ENCODE measurements at places on chromosomes 7 and 10.
A peak's percentile ranks its signal among the peaks of the same experiment; 100 is the strongest.

DNA sequence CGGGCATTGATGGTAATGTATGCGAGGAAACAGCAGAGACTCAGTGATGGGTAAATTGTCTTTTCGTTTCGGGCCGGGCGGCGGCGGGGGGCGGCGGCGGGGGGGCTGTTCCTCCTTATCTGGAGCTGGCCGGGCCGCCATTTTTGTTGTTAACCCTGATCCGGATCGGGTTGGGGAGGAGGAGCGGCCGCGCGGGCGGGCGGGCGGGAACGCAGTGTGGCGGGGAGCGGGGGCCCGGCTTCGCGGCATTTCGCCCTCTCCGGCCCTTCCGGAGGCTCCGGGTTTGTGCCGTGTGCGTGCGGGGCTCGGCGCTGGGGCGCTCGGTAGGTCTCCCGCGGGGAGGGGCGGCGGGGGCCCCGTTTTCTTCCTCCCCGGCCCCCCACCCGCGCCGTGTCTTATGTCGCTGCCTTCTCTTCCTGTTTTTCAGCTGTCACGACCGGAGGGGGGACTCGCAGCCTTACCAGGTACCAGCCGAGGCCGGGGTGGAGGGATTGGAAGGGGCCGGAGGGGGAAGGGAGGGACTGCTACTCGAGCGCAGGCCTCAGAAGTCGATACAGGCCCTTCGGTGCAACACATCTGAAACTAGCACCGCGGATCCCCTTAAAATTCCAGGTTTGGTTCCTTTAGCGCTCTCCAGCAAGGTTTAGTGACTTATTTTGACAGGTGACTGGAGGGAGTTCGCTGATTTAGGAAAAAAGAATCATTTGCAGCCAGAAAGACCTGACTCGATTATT lies 820 bp downstream of the WAC start:
- peak; percentile 72 for DNase-seq

DNA sequence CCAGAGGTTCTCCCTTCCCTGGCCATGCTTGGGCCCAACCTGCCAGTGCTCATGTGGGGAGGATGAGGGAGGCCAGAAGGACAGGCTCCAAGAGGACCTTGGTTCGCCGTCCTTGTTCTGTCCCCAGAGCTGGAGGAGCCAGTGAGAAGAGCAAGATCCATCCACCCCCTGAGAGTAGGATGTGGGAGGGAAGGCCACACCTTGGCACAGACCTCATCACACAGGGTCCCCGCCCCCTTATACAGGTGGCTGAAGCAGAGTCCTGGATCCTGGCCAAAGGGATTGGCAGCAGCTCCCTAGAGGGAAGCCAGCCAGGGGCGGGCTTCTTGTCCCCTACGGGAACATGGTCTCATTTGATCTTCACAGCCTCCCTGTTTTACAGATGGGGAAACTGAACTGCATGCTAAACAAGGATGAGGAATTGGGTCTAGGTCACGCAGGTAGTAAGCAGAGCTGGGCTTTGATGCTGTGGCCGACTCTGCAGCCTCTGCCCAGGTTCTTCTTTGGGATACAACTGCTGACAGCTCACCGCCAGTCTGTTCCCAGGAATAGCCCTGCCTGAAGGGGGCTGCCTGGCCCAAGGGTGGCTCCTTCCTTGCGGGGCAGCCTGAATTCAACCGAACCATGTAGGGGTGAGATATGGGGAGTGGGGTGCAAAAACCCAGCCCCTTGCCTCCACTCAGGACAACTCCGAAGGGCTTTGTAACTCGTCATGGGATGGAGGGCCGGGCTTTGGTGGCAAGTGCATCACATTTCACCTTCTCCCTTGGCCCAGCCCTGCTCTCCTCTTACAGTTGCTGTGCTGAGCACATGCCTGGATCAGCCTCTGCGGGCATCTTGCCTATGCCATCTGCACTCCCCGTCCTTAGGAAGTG lies 62.2 kb upstream of the KDM7A start:
- peak; percentile 19 for DNase-seq

DNA sequence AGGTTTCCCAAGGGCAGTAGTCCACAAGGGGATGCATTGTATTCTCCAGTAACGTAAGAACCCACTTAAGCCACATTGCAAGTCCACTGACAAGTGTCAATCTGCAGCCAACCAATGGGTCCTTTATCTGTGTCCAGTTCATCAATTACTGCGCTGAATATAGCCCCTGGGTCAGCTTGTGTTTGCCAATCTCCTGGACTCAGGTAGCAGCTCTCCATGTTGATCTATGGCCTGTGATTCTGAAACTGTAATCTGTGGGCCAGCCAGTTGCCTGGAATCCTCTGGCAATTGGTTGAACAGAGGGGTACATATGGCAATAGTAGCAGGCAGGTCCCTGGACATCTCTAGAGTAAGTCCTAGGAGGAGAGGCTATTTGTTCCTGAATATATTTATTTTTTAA lies 8.8 kb upstream of the TMEM248 start:
- DNase-seq: no peak

- no peak for DNase-seq
Measured at GRCh38 chr7:47757921-47758411, 176.1 kb upstream of the TNS3 start.

DNA sequence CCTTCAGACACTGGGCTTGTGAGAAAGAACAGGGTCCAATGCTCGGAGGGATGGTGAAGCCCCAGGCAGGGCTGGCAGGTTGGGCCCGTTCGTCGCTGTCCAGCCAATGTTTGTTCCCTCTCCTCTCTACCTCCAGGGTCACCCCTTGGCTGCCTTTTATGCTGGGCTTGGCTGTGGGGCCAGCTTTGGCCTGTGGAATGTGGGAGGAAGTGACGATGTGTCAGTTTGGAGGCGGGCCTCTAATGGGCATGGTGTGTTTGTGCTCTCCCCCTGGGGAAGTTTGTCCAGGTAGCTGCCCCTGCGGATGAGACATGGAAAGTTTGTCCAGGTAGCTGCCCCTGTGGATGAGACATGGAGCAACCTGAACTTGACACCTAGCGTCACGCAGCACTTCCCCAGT lies 236.7 kb downstream of the GLRX3 start:
- DNase-seq: no peak

DNA sequence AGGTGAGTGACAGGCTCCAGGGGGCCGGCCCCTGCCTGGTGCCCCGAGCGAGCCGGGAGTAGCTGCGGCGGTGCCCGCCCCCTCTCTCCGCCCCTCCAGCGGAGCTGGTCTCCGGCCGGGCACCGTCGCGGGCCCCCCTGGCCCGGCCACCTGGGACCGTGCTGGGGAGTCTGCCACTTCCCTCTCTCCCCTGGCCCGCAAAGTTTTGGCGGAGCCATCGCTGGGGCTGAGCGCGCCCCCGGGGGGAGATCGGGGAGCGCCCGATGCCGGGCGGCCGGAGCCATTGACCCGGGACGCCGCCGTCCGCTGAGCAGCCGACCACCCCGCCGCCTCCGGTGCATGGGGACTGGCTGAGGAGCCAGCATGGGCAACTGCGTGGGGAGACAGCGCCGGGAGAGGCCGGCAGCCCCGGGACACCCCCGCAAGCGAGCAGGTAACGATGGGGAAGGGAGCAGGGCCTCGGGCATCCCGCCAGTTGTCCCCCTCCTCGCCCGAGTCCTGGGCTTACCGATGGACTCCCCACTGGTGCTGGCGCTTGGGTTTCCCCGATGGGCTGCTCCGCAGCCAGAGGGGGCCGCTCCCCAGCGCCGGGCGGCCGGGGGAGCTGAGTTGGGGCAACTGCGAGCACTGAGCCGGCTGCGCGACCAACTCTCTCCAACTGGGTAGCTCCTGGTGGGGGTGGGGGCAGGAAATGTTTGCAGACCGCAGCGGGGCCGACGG lies at the start of gene UBTD1:
Gene UBTD1 (plus strand): TSS at position 84 of the 720 bp plus-strand sequence. CDS start 280 bp downstream, at position 364.
- peak; percentile 28 for DNase-seq

- no peak for DNase-seq
Measured at GRCh38 chr7:46738165-46738564, 817.1 kb upstream of the IGFBP3 start.

GRCh38 chr10:59896191-59896590 lies 10.2 kb downstream of the CCDC6 start:
- peak; percentile 53 for DNase-seq

GRCh38 chr10:113589201-113589770 lies 36.4 kb downstream of the HABP2 start:
- no peak for DNase-seq

GRCh38 chr7:140051820-140052219 lies 10.9 kb downstream of the PARP12 start:
- DNase-seq: no peak

DNA sequence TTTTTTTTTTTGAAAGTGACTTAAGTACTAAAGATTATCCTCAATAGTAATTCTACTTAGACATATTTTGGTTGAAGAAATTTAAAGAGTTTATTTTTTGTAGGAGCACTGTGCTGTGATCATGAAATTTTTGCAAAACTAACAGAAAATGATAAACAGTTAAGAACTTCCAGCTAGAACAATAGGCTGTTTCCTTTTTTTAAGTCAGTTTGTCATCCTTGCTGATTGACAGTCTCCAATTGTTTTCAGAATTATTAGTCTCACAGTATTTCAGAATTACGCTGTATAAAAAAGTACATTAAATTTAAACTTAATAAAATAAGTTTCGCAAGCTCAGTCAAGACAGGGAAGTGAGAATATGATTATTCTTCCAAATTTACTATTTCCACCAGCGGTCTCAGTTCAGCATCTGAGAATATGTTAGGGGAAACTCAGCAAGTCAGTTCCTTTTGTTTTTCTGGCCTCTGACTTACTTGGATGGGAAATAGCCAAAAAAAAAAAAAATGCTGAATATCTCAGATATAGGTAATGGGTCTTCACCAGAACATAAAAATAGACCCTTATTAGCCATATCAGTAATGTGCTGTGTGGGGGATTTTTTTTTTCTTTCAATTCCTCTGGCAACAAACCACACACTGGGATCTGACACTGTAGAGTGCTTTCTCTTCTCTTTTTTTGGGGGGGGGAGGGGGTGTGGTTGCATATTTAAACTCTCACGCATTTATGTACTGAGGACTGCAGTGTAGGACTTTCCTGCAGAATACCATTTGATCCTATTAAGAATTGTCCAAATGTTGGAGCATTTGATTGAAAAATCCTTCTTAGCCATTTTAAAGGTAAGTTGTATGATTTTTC lies at the start of gene CD36:
Gene CD36 (plus strand): TSS at position 732 of the 855 bp plus-strand sequence. CDS start 8,099 bp downstream, outside the sequence.
- no peak for DNase-seq

GRCh38 chr7:141785706-141786552 lies 4.1 kb upstream of the TAS2R5 start:
- DNase-seq: peak; percentile 18

GRCh38 chr10:132248455-132249225 lies 59.1 kb downstream of the STK32C start:
- DNase-seq: peak; percentile 71

DNA sequence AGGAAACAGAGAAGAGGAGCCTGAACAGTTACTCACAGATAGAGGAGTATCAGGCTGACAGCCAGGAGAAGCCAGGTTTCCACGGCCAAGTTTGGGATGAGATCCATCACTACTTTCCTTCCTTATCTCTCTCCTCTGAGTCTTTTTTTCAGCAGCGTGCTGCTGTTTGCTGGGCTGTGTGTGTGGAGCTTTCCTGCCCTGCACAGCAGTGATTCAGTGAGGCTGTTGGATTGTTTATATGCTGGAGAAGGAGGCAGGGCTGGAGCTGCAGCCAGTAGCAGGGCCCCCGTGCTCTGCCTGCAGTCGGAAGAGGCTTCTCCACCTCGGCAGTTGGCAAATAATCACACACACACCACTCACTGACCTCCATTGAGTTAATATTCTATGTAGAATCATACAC lies at the start of gene CYP3A7:
Gene CYP3A7 (minus strand): TSS at position 210 of the 400 bp plus-strand sequence. CDS start 103 bp downstream, at position 107.
- no peak for DNase-seq

- DNase-seq: peak; percentile 92
Measured at GRCh38 chr10:103350517-103351260, at the start of gene PCGF6. Gene PCGF6, minus strand, starts transcription at chr10:103351140. Its CDS starts 74 bp downstream, at chr10:103351066.

- DNase-seq: no peak
Measured at GRCh38 chr7:112192236-112193154, 13.7 kb downstream of the DOCK4 start.

- peak; percentile 52 for DNase-seq
Measured at GRCh38 chr10:125035588-125036295, 93.8 kb downstream of the ZRANB1 start.

- DNase-seq: no peak
Measured at GRCh38 chr7:98629001-98629431, 11.9 kb downstream of the NPTX2 start.

- DNase-seq: no peak
Measured at GRCh38 chr10:95273393-95274312, 17.1 kb downstream of the PDLIM1 start.

- DNase-seq: no peak
Measured at GRCh38 chr7:142876236-142876960, 9.1 kb downstream of the TRPV6 start.

GRCh38 chr10:43338117-43338516 lies 33.3 kb upstream of the FXYD4 start:
- DNase-seq: no peak

DNA sequence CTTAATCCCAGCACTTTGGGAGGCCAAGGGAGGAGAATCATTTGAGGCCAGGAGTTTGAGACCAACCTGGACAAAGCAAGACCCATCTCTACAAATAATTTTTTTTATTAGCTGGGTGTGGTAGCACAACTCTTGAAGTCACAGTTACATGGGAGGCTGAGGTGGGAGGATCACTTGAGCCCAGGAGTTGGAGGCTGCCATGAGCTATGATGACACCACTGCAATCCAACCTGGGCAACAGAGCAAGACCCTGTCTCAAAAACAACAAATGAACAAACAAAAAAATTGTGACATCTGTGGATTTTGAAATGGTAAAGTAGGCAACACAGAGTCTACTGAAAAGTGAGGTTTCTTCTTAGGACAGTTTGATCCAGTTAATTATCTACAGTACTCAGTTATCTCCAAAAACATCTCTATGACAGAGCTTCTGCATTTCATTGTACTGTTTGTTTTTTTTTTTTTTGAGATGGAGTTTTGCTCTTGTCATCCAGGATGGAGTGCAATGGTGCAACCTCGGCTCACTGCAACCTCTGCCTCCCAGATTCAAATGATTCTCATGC lies 3.3 kb upstream of the ANKRD61 start:
- DNase-seq: no peak

DNA sequence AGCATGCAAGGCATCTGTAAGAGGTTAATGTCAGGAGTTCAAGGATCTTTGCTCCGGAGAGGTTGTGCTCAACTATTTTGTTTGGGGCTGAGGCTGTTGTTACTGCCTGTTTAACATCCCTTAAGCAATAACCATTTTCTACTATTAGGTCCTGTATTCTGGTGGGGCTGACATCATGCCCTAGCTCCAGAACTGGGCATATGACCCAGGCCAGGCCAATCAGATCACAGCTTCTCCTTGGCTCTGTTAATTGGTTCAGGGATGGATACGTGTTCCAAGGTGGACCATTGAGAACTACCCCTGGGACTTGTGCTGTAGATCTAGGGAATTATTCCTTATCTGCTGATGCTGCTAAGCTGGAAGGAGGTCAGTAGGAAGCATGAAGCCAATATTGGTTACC lies 67.0 kb downstream of the SYPL1 start:
- no peak for DNase-seq

- DNase-seq: peak; percentile 80
Measured at GRCh38 chr10:122113161-122113944, 124.4 kb downstream of the TACC2 start.

GRCh38 chr7:66921918-66922486 lies 977 bp downstream of the TMEM248 start:
- no peak for DNase-seq

All from BE2C (cell line).